ENCODE measurements at places on chromosomes 7 and 10.

GRCh38 chr7:151686826-151687225 lies 167.1 kb upstream of the RHEB start:
- no peak for DNase-seq

GRCh38 chr7:68846811-68847325 lies 751.4 kb upstream of the AUTS2 start:
- DNase-seq: no peak

DNA sequence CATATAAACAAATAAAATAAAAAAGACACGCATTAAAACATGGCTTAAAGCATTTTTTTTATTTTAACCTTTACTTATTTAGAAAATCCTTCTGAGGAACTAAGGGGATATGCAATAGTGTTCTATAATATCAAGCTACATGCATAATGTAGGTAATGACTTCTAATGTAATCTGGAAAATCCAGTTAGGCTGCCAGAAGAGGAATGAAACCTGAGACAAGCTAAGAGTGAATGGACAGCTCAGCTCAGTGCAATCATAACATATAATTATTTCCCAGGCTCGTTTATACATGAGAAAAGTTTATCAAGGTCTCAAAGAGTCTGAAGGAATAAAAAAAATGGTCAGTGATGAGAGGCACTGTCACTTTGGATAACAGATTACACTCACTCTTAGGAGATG lies 649.0 kb upstream of the PCDH15 start:
- no peak for DNase-seq

DNA sequence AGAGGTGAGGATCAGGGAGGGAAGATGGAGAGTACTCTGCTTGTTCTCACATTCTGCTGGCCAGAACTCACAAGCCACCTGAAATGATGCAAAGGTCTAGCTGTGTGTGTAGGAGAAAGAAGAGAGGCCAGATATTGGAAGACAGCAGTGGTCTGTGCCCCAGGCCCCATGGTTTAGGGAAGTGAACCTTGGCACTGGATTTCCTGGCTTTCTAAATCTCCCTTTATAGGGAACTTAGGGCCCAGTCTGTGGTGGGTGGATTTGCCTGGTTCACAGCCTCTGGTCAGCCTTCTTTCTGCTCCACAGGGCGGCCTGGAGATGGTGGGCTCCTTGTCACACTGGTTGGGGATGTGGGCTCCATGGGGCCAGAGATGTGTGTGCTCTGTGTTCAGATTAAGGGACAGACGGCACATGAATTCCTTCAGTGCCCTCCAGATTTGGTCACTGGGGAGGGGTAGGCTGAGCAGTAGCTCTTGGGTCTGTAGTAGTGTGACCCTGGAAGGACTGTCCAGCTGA lies 9.5 kb upstream of the SH2D4B start:
- DNase-seq: no peak

GRCh38 chr10:93501650-93502049 lies 5.2 kb downstream of the CEP55 start:
- no peak for DNase-seq

DNA sequence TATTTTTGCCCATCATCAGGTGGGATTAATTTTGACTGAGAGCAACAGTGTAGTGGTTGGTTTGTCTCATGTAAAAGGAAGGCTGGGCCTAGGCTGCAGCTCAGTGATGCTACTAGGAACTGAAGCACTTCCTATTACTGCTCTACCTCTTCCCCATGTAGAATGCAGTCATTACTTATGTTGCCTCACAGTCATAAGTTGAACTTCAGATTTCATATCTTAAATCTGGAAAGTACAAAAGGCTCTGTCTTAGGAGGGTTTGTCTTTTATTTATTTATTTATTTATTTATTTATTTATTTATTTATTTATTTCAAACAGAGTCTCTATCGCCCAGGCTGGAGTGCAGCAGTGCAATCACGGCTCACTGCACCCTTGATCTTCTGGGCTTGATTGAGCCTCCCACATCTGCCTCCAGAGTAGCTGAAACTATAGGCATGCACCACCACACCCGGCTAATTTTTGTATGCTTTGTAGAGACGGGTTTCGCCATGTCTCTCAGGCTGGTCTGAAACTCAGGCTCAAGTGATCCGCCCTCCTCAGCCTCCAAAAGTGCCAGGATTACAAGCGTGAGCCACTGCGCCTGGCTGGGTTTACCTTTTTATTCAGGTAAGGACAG lies 721.7 kb upstream of the GALNT17 start:
- DNase-seq: no peak

GRCh38 chr7:55087521-55087961 lies 68.7 kb downstream of the EGFR start:
- no peak for DNase-seq

- no peak for DNase-seq
These were observed 14.1 kb upstream of the TRPV6 start for GRCh38 chr7:142899661-142900060.

GRCh38 chr7:157497744-157498651 lies 161.2 kb downstream of the DNAJB6 start:
- DNase-seq: no peak

DNA sequence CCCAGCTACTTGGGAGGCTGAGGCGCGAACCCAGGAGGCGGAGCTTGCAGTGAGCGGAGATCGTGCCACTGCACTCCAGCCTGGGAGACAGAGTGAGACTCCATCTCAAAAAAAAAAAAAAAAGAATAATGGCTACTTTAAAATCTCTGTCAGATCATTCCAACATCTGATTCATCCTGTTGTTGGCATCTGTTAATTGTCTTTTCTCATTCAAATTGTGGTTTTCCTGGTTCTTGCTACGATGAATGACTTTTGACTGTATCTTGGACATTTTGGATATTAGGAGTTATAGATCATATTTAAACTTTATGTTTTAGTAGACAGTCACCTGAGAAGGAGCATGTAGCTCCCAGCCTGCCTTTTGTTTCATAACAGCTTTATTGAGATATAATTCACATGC lies 8.5 kb downstream of the TPST1 start:
- DNase-seq: no peak

- DNase-seq: no peak
These were observed 10.9 kb downstream of the NPFFR1 start for GRCh38 chr10:70272925-70273316.

DNA sequence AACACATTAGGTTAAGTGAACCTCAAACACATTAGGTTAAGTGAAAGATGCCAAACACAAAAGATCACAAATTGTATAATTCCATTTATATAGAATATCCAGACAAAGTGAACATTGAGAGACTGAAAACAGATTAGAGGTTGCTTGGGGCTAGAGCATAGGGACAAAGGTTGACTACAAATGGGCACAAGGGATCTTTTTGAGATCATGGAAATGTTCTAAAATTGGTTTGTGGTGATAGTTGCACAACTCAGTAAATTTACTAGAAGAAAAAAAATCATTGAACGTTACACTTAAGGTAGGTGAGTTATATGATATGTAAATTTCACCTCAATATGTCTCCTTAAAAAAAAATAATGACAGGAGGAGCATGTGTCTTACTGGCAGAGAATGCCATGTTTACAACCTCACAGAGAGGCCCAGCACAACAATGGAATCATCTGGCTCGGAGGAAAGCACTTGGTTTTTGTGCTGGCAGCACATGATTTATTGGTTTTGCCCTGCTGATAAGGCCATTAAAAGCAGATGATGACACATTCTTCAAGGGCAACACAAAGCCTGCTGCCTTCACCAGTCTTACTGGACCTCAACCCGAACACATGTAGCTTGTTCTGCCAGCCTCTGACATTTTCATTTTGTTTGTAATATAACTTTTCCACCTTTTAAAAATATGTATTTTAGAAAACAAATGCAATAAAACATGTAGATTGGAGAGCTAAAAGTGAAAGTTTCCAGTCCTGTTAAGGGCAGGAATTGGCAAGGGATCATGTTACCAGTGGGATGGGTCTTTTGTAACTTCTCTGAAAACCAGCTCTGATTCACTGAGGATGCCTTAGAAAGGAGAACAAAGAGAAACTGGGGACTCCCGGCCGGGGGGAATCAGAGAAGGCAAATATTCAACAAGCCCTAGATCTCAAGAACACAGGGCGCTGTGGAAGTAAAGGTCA lies 11.9 kb upstream of the LMOD2 start:
- DNase-seq: no peak
